ENCODE measurements at places on chromosomes 4 and X.

DNA sequence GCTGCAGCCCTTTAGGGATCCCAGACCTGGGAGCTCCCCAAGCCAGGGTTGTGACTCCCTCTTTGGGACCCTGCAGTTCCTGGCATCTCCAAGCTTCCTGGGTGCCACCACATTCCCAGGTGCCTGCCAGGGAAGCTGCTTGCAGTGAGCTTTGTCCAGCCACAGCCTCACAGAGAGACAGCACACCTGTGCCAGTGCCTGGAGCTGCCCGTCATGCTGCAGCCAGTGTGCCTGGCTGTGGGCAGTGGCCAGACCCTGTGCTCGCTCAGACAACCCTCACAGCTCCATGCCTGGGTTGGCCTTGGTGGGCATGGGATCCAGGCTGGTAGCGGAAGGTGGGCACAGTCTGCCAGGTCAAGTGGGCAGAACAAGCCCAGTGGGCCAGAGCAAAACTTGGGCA, 36.0 kb downstream of the TMPRSS11A start:
- no peak for DNase-seq

DNA sequence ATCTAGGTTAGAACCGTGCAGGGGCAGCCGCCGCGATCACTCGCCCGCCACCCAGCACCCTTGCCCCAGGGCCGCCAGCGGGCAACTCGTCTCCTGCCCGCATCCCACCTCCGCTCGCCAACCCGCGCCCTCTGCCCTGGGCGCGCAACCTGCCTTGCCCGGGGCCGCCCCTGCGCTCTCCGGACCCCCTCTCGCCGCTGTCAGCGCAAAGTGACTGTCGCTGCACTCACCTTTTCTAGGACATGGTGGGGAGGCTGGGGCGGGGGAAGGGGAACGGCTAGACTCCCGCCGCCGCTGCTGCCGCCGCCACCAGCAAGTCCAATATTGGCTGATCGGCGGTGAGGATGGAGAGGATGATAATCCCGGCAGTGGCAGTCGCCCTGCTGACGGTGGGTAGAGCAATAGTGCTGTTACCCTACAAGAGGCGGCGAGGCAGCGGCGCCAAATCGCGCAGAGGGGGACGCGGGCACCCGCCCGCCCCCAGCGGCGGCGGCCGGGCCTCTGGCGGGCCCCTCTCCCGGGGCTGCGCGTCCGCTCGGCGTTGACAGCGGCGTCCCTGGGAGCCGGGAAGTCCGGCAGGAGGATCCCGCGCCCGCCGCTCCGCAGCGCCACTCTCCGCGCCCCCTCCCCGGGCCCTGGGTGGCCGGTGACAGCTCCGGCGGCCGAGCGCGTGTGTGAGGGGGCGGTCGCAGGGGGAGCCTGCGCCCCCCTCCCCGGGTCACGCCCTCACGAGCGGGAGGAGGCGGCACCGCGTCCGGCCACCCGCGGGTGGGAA, 2.3 kb upstream of the NR3C2 start:
- peak; percentile 52 for DNase-seq

DNA sequence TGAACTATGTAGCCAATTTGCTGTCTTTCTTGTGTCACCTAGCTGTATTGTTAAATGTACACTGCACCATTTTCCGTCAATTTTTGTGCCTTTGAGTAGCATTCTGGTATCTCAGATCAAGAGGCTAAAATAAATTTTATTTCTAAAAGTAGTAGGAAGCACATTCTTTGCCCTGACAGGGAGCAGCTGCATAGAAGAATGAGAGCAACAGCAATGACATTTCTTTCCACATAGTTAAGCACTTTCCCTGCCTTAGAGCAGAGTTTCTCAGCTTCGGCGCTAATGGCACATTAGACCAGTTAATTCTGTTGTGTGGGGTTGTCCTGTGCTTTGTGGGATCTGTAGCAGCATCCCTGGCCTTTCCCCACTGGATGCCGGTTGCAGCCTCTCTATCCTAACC, 173.9 kb downstream of the CHIC2 start:
- DNase-seq, result no peak

DNA sequence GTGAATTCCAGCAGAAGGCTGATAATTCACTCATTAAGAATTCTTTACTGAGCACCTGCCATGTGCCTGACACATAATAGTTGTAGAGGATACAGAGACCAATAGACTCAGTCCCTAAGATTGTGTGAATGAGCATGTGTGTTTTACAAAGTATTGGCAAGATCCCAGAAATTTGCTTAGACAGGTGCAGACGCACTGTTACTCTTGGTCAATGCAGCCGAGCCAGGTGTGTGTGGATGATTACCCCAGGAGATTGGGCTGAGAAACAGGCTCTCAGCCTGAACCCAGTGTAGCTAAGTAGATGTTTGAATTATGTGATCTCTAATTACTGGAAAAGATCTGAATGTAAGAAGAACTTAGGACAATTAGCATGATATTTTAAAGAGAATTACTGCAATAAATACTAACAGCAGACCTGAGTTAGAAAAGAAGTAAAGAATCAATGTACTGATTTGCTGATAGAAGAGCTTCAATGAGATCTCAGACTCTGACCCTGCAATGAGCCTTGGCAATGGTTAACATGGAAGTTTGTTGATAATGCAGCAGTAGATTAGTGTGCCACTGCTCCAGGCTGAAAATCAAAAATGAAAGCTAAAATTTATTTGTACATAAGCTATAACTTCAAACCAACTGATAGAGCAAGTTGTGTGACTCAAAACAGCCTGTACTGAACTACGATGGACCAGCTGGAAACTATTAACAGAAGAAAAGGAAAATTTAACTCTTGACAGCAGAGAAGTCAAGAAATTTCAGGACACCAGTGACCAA, 32.2 kb upstream of the NDST4 start:
- no peak for DNase-seq

DNA sequence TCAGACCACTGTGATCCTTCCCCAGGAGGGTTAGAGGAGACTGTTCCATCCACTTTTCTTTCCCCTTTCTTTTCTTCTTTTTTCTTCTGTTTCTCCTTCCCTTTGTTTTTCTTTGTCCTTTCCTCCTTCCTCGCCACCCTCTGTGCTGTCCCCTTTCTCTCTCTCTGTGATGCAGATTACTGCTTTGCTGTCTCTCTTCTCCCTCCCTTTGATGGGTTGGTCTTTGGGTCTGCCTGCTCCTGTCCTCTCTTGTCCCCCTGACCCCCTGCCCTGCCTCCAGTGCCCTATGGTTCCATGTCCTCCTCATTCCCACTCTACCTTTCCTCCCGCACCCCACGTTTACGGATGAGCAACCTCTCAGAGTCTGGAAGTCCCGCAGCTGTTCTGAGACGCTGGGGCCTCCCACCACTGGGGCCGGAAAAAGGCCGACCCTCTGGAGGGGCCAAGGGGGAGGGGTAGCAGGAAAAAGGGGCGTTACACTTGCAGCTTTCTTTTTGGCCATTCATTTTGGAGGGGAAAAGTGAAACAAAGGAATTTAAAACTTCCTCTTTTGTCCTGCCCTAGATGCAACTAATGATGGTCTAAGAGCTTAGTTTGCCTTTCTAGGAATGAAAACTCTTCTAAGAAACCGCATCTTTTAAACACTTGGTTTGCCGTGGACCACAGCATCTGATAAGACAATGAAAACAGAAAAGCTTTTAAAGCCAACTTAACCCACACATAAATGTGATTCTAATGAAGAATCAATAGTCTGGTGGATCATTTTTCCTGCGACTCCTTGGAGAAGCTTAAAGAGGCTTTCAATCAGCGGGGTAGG, 24.5 kb upstream of the TSR2 start:
- no peak for DNase-seq

DNA sequence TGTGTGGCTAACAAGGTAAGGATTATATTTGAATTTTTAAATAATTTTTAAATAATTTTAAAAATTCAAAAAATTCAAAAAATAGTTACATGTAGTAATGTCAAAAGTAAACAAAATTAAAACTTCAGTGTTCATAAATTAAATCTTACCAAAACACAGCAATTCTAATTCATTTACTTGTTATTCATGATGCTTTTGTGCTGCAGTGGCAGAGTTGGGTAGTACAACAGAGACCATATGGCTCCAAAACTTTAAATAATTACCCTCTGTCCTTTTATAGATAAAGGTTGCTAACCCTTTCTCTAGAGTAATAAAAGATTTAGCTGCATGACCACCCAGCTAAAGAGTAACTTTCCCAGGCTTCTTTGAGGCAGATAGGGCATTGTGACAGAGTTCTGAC, 1355.6 kb downstream of the FSTL5 start:
- no peak for DNase-seq

- no peak for DNase-seq
Observed at GRCh38 chr4:11483046-11483445, 54.4 kb upstream of the HS3ST1 start.

- DNase-seq, result no peak
Observed at GRCh38 chr4:150072906-150073714, 5.1 kb upstream of the DCLK2 start.

- DNase-seq, result no peak
Observed at GRCh38 chrX:38149016-38149415, 71.7 kb downstream of the SRPX start.

DNA sequence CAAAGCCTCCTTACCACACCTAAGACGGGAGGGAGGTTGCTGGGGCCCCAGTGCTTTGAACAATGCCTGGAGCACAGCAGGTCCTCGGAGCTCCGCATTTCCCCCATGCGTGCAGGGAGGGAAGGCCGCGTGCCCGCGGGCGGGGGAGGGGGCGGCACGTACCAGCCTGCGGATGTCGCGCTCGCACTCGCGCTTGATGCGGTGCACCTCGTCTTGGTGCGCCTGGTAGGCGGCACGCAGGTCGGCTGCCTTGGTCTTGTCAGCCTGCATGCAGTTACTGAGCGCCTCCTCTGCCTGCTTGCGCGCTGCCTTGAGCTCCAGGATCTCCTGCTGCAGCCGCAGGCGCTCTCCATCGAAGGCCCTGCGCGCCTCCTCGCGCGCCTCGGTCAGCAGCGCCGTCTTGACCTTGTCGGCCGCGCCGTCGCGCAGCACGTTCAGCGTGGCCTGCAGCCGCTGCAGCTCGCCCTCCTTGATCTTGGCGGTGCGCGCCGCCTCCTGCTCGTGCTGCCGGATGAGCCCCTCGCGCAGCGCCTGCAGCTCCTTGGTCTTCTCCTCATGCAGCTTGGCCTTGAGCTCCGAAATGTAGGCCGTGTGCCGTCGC, 87.2 kb upstream of the C4orf50 start:
- no peak for DNase-seq

DNA sequence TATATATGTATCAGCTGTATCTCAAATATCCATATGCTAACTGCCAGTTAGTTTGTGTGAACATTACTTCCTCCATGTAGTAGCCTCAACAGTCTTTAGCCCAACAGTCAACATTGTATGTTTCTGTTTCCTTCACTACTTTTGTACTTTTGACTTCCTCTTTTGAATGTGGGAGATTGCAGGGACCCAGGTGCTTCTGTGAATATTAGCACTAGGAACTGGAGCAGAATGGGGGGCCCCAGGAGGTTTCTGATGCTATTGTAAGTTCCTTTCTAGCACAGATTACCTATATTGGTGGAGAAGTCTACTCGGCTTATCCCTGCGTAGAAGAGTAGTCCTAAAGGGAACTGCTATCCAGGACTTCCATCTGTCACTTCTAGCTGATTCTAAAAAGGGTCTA, 2.3 kb downstream of the PLAC8 start:
- no peak for DNase-seq

DNA sequence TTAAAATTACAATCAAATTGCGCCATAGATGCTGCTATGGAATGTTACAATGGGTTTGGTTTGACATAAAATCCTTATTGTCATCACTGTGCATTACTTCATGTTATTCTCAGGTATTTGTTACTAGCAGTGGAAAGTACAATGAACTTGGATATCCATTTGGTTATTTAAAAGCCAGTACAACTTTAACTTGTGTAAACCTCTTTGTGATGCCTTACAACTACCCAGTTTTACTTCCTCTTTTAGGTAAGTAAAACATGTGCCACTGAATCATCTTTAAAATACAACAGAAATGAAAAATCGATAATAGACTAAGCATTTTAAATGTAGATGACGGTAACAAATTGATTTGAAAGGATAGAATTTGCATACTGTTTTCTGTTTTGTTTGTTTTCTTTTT, 35.6 kb downstream of the INTS6L start:
- no peak for DNase-seq

- no peak for DNase-seq
Observed at GRCh38 chr4:56308384-56308783, 78.9 kb downstream of the AASDH start.
